ENCODE measurements at places on chromosomes 11 and 22. TPM values are rescaled to one million over a fixed set of nuclear protein-coding genes. Genes with fewer than 3 reads are reported as not detected.

DNA sequence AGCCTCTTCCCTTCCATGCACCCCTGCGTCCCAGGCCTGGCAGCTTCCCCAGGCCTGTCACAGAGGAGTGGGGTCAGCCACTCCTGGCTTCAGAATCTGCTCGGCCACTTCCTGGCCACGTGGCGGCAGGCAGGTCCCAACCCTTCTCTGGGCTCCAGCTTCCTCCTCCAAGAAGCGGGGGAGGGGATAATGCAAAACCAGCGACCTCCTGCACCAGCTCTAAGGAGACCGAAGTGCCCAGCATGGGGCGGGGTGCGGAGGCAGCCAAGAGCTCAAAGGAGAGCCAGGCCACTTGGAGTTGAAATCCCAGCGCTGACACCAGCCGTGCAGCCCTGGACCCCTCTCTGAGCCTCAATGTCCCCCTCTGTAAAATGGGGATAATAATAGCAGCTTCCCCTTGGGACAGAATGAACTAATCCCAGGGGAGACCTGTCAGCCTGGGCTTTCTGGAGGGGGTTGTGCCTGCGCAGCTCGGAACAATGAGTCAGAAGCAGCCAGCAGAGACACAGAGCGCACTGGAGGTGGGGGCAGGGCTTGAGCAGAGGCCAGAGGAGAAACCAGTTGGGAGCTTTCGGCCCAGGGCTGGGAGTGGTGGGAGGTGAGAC lies 22.8 kb upstream of the PICK1 start:
- peak; percentile 86 for DNase-seq

Gene OR4C16
- not detected for total RNA-seq

Gene FGF4
- total RNA-seq = not detected

Gene RGL4
- not detected for total RNA-seq

DNA sequence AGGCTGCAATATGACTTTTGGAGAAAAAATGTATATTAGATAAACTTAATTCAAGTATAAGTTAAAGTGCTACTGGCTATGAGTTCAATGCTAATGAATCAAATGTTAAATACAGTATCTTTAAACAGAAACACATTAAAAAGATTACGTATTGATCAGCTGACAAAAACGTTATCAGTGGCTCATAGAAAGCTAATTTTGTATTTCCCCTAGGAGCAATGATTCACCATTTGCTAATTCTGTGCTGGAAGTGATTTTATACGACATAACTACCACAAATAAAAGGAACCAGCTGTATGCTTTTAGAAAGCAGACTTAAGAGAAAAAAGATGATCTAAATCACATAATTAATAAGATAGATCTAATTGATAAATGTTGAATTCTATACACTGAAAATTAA lies 43.6 kb downstream of the MRE11 start:
- DNase-seq = peak; percentile 43

DNA sequence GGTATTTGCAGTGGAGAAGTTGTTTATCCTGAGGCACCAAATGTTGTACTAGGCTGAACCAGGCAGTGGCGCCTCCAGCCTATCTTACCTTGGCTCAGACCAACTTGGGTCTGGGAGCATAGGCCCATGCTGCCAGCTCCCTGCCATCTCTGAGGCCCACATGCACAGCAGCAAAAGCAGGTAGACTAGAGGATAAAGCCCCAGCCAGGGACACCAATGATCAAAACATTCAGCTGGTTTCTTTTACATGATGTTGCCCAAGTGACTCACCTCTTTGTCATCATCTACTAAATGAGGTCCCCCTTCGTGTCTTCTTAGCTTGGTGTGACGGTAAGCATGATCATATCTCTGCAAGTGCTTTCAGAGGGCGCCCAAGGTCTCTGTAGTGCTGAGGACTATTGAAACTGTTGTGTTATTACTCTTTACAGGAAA lies 112.1 kb upstream of the DRD2 start:
- peak; percentile 7 for DNase-seq

GRCh38 chr11:117437041-117437790 lies 109.6 kb downstream of the CEP164 start:
- no peak for DNase-seq

- DNase-seq = peak; percentile 20
Observed at GRCh38 chr11:105344938-105345337, 205.4 kb upstream of the CARD18 start.

Gene MUC2
- not detected for total RNA-seq

- no peak for DNase-seq
Observed at GRCh38 chr11:92845805-92846204, 123.6 kb upstream of the MTNR1B start.
